ENCODE measurements at places on chromosomes 2 and 18.

GRCh38 chr2:204539019-204539385, 6.3 kb upstream of the PARD3B start:
- no peak for DNase-seq

DNA sequence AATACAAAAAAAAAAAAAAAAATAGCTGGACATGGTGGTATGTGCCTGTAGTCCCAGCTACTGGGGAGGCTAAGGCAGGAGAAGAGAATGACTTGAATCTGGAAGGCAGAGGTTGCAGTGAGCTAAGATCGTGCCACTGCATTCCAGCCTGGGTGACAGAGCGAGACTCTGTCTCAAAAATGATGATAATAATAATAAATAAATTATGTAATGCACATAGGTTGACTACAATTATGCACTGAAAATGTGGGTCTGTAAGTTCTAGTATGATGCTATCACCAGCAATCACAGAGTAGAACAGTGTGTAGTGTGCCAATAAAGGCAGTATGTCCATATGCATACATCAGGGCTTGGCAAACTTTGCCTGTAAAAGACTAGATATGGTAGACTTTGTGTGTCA, 55.6 kb upstream of the MYCN start:
- no peak for DNase-seq

GRCh38 chr18:45793264-45793965, 32.1 kb upstream of the SIGLEC15 start:
- no peak for DNase-seq

DNA sequence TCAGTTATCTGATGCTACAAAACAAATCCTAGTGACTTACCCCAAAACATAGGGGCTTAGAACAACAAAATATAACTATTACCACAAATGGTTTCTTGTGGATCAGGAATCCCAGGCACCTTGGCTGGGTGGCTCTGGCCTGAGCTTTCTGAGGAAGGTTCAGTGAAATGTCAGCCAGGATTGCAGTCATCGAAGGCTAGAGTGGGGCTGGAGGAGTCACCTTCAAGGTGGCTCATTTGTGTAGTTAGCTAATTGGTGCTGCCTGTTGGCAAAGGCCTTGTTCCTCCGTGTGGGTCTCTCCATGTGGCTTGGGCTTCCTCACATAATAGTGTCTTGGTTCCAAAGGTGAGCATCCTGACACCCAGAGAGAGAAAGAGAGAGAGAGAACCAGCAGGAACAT, 57.4 kb downstream of the COPS8 start:
- no peak for DNase-seq

DNA sequence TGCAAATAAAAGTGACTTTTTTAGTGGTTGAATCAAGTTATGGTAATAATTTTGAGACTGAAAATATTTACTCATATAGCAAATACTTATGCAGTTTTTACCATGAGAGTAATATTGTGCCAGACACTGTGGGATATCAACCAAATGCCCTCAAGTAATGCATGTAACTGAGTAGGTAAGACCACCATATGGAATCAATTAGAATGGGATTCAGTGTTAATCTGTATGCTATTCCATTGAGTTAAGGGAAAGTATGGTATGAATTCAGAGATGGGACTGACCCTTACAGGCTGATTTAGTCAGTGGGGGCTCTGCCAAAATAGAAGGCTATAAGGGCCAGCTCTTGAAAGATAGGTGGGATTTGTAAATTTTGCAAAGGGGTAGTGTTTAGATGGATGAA, 131.6 kb downstream of the CCDC85A start:
- no peak for DNase-seq

- DNase-seq, result no peak
Observed at GRCh38 chr2:207768866-207769596, 675 bp downstream of the FZD5 start.

DNA sequence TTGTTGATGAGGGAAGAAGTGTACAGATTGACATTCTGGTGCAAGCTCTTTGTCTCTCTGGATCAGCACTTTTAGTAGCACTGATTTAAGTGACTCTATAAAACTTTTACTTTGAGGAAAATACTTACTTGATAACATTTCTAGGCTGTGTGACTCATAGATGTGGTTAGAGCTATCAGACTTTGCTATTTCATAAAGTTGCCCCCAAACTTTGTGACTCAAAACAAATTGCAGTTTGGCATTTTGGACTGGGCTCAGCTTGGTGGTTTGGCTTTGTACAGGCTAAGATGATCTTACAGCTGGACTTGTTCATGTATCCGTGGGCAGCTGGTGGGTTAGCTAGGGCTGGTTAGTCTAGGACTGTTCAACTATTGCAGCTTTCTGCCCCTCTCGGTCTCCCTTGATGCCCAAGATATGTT, 42.1 kb upstream of the GLS start:
- DNase-seq, result no peak

DNA sequence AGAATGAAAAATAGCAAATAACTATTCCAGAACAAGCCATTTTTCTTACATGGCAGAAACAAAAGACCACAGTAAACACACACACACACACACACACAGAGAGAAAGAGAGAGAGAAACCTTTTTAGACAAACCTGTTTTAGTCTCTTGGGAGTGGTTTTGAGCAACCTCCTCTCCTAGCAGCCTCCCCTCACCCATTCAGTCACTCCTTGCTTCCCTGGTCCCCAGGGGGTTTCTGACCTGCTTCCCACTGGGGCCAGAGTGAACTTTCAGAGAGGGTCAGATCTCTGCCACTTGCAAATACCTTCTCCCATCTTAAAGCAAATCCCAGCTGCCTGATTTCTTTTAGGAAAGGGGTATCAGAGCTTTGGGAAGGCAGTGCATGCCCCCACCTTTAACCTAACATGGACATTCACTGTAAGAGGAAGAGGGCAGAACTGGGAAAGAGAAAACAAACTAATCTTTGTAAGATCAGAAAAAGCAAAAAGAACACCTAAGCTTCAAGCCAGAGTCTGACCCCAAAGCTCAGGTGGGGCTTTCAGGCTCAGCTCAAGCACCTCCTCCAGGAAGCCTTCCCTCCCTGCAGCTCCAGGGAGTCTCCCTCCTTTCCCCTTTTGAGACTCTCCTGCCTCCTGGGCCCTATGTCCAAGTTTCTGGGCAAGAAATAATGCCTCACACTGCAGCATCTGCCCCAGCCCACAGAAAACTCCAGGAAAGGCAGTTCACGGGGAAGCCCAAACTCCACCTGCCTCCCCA, 2.7 kb downstream of the SDC1 start:
- no peak for DNase-seq

DNA sequence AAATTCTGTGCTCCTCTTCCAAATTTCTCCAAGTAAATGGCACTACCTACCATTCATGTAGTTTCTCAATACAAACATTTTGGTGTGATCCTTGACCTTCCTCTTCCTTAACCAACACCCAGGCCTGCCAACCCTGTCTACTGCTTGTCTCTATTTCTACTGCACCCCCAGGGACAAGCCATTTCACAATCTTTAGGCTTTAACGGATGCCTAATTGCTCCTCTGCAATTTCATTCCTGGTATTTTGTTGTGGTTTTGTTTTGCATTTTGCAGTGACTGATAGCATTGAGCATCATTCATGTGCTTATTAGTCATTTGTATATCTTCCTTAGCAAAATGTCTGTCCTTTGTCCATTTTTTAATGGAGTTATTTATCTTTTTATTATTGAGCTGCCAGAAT, 10.0 kb downstream of the FAP start:
- no peak for DNase-seq

Data from activated CD4-positive, alpha-beta T cell treated with anti-CD3 and anti-CD28 coated beads, Interleukin-2, amount 50 U/mL, for 24 hours (primary cell).